ENCODE measurements at places on chromosomes 1 and 21.

GRCh38 chr1:6582370-6582769, 2.6 kb downstream of the ZBTB48 start:
- no peak for DNase-seq

GRCh38 chr1:95991787-95992520, 729.6 kb upstream of the PTBP2 start:
- no peak for DNase-seq

DNA sequence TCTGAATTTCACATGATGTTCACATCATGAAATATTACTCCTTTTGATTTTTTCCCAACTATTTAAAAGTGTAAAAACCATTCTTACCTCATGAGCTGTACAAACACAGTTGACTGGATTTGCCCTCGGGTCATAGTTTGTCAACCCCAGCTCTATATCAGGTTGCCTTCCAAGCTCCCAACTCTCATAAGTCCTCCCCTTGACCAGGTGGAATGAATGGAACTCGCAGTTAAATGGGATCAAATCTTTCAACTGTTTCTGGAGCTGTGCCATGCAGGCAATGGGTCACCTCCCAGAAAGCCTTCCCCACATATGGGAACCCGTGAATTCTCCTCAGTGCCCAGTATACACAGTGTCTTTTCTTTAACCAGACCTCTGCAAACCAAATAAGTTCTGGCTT, 169.8 kb upstream of the FOXD3 start:
- no peak for DNase-seq

DNA sequence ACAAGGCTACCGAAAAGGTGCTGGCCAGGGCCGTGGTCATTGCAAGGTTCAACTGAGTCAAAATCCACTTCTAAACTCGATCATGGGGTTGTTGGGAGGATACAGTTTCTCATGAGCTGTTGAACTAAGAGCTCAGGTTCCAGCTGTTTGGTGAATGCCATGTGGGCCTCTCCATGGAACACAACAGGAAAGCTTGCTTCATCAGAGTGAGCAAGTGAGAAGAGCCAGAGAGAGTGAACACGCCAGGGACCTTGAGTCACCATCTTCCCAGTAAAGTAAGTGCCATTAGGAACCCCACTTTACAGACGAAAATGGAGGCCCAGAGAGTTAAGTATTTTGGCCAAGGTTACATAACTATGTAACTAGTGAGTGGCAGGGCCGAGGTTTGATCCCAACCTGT, 475.1 kb upstream of the VAMP3 start:
- no peak for DNase-seq

GRCh38 chr1:170415710-170416372, 116.1 kb upstream of the GORAB start:
- no peak for DNase-seq

GRCh38 chr1:95223110-95223509, 10.9 kb upstream of the RWDD3 start:
- DNase-seq, result no peak

DNA sequence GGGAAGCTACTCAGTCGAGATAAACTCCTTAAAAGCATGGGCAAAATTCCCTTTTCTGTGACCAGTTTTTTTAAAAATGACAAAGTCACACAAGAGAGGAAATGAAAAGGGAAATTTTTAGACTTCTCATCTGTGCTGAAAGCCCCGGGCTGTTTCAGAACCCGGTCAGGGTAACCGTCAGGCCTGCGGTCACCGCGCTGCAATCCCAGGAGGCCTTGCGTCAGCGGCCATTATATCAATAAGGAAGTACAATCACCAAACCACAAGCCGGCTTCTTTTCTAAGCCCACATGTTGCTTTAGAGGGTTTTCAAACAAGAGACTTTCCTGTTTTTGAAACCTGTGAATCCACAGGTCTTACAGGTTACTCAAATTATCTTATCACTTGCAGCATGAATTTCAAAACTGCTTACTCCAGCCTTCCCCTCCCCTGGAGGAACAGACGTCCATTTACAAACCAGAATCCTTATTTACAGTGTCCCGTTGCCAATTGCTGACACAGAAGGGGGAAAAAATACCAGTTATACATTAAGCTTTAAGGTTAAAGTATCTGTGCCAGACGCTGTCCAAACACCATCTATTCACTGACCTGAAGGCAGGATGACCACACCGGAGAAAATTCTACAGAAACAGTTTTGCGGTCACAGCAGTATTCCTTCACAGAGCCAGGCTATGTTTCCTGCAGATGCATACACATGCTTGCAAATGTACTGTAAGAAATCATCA, 165.3 kb downstream of the TOMM20 start:
- no peak for DNase-seq

GRCh38 chr1:178412400-178412770, 84.4 kb downstream of the CLEC20A start:
- no peak for DNase-seq

GRCh38 chr1:6401673-6402072, 8.1 kb upstream of the ACOT7 start:
- no peak for DNase-seq

- DNase-seq, result no peak
Observed at GRCh38 chr1:84888753-84889152, 4.3 kb downstream of the LPAR3 start.

- no peak for DNase-seq
Observed at GRCh38 chr1:233440951-233441401, 113.5 kb downstream of the MAP3K21 start.

GRCh38 chr1:230899841-230900251, 31.5 kb upstream of the C1orf198 start:
- DNase-seq, result no peak

Measured in caudate nucleus (tissue), 63 donors.